ENCODE measurements at places on chromosomes 5 and 9. TPM values are rescaled to one million over a fixed set of nuclear protein-coding genes. Genes with fewer than 3 reads are reported as not detected.

The CCL21 gene
- total RNA-seq: 32.6 TPM

The CBY3 gene
- total RNA-seq: not detected

The TTC39B gene
- 6.0 TPM for total RNA-seq

The MUSK gene
- not detected for total RNA-seq

DNA sequence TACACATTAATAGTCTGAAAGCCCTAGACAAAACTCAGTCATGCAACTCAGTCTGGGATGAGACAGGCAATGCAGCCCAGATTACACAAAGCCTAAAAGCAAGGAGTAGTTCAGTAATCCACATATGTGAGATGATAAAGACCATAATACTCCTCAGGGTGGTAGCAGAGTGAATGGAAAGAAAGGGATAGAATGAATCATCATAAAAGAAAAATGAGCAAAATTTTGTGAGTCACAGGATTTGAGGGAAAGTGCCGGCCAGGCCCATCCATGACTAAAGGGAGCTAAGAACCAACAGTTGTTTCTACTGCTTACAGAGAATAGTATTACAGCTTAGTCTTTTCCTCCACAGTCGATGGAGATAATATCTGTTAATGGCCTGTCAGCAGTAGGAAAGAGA is 90.0 kb upstream of the POU5F2 start:
- H3K27me3 ChIP-seq: no peaks in the 10 kb centered on the region
- DNase-seq: no peak
- no peak overlapping the region for H3K27ac ChIP-seq
- H3K4me1 ChIP-seq: no peaks in the 10 kb centered on the region
- H3K36me3 ChIP-seq: no peaks in the 10 kb centered on the region
- no peak overlapping the region for H3K4me3 ChIP-seq

GRCh38 chr9:94079236-94079635 is 5.0 kb upstream of the PTPDC1 start:
- no peak overlapping the region for H3K27ac ChIP-seq
- no peaks in the 10 kb centered on the region for H3K36me3 ChIP-seq
- H3K4me1 ChIP-seq: peaks cover 17% of the 10 kb centered on the region
- no peak for DNase-seq
- no peak overlapping the region for H3K4me3 ChIP-seq
- H3K27me3 ChIP-seq: no peaks in the 10 kb centered on the region

DNA sequence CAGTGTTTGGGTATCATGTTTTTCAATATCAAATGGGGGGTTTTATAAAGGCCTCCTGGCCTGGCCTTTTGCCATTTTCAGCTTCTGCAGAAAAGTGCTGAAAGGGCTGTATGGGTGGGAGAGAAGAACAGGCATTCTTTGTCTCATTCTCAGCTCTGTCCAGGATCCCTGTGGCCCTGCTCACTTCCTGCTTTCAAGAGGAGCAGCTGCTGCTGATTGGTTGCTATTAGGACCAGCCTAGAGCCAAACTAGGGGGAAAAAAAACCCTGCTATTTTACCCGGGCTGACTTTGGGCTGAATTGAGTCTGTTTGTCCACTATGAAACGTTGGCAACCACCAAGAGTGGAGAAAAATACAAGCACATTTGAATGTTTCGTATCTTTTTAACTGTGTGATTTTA is 117.1 kb downstream of the CMYA5 start:
- no peak overlapping the region for H3K27ac ChIP-seq
- H3K4me3 ChIP-seq: no peak overlapping the region
- H3K4me1 ChIP-seq: no peaks in the 10 kb centered on the region
- no peak for DNase-seq
- H3K27me3 ChIP-seq: no peaks in the 10 kb centered on the region

DNA sequence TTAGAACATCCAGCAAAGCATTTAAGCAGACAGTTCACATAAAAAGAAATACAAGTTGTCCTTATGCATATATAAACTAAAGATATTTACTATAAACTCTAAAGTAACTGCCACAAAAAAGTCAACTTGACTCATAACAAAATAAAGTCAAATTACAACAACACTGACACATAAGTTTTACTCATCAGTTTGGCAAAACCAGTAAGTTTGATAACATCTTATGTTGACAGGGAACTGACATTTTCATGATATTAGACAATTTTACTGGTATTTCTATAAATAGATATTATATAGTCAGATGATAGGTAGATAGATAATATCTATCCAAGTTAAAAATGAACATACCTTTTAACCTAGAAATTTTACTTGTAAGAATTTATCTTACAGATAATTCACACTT is 9.9 kb upstream of the TSLP start:
- DNase-seq: no peak
- no peaks in the 10 kb centered on the region for H3K36me3 ChIP-seq
- H3K27me3 ChIP-seq: peaks cover 8% of the 10 kb centered on the region
- no peaks in the 10 kb centered on the region for H3K4me1 ChIP-seq

- H3K4me1 ChIP-seq: no peaks in the 10 kb centered on the region
- H3K4me3 ChIP-seq: no peak overlapping the region
- no peak overlapping the region for H3K27ac ChIP-seq
- DNase-seq: no peak
These were observed 34.3 kb upstream of the RNF130 start for GRCh38 chr5:180105827-180106312.

DNA sequence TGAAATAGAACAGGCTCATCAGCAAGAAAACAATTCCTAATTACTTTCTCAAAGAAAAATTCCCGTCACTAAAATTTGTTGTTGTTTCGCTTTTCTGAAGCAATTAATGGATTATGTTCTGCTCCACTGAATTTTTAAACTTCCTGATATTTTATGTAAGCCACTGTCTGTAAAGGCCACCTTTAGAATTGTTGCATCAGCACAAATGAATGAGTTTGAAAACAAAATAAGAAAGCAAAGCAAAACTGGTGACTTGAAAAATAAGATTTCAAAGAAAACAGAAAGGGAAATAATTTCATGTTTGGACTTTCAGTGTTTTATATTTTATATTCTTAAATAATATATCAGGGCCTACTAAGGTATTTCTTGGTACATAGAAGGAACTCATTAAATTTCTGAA is 636.3 kb upstream of the TYRP1 start:
- no peak overlapping the region for H3K27ac ChIP-seq
- DNase-seq: no peak
- H3K4me3 ChIP-seq: no peak overlapping the region
- no peaks in the 10 kb centered on the region for H3K36me3 ChIP-seq
- H3K4me1 ChIP-seq: no peaks in the 10 kb centered on the region
- H3K27me3 ChIP-seq: no peaks in the 10 kb centered on the region

GRCh38 chr5:109803854-109804253 is 114.1 kb downstream of the MAN2A1 start:
- no peak overlapping the region for H3K27ac ChIP-seq
- H3K27me3 ChIP-seq: no peaks in the 10 kb centered on the region
- H3K4me3 ChIP-seq: no peak overlapping the region
- H3K36me3 ChIP-seq: no peaks in the 10 kb centered on the region
- no peak for DNase-seq

DNA sequence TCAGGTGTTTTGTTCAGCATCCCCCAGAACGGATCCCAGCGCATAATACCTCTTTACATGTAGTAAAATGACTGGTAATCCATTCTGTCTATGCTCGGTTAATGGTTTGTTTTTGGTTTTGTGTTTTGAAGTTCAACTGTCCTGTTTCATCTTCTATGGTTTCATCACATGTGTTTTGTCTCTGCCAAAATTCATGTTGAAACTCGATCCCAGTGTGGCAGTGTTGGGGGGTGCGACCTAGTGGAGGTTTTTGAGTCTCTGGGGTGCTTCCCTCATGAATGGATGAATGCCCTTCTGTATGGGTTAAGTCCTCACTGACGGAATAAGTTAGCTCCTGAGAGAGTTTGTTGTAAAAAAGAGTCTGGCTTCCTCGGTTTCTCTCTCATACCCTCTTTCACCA is 317.4 kb downstream of the KDM4C start:
- no peak overlapping the region for H3K27ac ChIP-seq
- no peaks in the 10 kb centered on the region for H3K27me3 ChIP-seq
- no peak for DNase-seq
- H3K4me3 ChIP-seq: no peak overlapping the region

DNA sequence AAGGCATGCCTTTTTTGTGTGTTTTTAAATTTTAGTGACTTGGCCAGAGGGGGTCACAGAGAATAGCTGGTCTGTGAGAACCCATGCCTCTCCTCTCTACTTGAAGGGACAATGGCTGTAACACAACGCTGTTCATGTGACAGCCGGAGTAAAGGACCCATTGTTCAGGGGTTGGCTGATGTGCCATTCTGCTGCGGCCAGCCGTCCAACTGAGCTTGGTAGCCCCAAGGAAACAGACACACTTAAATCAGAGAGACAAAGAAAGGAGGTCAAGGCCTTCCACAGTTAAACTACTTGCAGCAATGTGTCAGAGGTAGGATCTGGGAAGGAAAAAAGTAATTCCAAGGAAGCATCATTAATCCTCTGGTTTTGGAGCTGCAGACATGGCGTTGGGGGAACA is 8.1 kb downstream of the MEGF10 start:
- H3K36me3 ChIP-seq: no peaks in the 10 kb centered on the region
- no peak overlapping the region for H3K4me3 ChIP-seq
- DNase-seq: no peak
- no peaks in the 10 kb centered on the region for H3K27me3 ChIP-seq

- peak; percentile 34 for DNase-seq
- H3K27ac ChIP-seq: no peak overlapping the region
- no peaks in the 10 kb centered on the region for H3K27me3 ChIP-seq
- H3K4me3 ChIP-seq: no peak overlapping the region
- no peaks in the 10 kb centered on the region for H3K36me3 ChIP-seq
These were observed 437.0 kb upstream of the TRPC7 start for GRCh38 chr5:136802383-136802782.

DNA sequence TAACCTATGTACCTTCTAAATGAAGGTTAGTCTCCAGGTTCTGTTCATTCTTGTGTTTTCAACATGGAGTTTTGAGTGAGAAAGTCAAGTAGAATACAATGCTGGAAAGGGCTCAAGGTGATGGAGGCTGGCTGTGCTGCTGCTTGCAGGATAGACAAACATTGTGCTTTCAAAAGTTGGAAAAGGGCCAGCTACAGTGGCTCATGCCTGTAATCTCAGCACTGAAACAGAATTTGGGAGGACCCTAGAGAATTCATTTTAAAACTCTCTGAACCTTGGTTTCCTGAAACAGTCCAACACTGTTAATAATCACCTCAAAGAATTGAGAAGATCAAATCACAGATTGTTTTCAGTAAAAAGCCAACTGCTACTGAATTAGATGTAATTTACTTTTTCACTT is 15.4 kb upstream of the IARS1 start:
- H3K27me3 ChIP-seq: no peaks in the 10 kb centered on the region
- H3K4me3 ChIP-seq: no peak overlapping the region
- H3K4me1 ChIP-seq: no peaks in the 10 kb centered on the region
- peaks cover 36% of the 10 kb centered on the region for H3K36me3 ChIP-seq
- H3K27ac ChIP-seq: no peak overlapping the region
- no peak for DNase-seq

GRCh38 chr5:159903131-159903530 is 13.2 kb upstream of the ADRA1B start:
- H3K27ac ChIP-seq: no peak overlapping the region
- no peak overlapping the region for H3K4me3 ChIP-seq
- H3K4me1 ChIP-seq: no peaks in the 10 kb centered on the region
- no peak for DNase-seq
- no peaks in the 10 kb centered on the region for H3K27me3 ChIP-seq

DNA sequence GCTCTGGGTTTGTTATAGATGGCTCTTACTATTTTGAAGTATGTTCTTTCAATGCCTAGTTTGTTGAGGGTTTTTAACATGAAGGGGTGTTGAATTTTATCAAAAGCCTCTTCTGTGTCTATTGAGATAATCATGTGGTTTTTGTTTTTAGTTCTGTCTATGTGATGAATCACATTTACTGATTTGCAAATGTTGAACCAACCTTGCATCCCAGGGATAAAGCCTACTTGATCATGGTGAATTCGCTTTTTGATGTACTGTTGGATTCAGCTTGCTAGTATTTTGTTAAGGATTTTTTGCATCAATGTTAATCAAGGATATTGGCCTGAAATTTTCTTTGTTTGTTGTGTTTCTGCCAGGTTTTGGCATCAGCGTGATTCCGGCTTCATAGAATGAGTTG is 25.5 kb downstream of the CCDC180 start:
- no peak for DNase-seq
- no peak overlapping the region for H3K4me3 ChIP-seq
- no peaks in the 10 kb centered on the region for H3K4me1 ChIP-seq
- H3K36me3 ChIP-seq: peaks cover 1% of the 10 kb centered on the region
- H3K27me3 ChIP-seq: no peaks in the 10 kb centered on the region
